ENCODE measurements at places on chromosomes 4 and X.

- no peak for DNase-seq
Measured at GRCh38 chr4:8303081-8303480, 33.5 kb downstream of the HTRA3 start.

GRCh38 chr4:6369924-6370645, 100.4 kb downstream of the WFS1 start:
- DNase-seq = no peak

- DNase-seq = no peak
Measured at GRCh38 chr4:79759793-79760192, 313.2 kb downstream of the ANTXR2 start.

GRCh38 chr4:127782025-127782274, 172 bp upstream of the HSPA4L start:
- no peak for DNase-seq

Data from CD4-positive, alpha-beta T cell treated with Interferon gamma for 1 hour (primary cell).